Activated T-cell treated with anti-CD3 and anti-CD28 coated beads for 1 hour (primary cell): ENCODE measurements at places on chromosomes 1 and 21.

DNA sequence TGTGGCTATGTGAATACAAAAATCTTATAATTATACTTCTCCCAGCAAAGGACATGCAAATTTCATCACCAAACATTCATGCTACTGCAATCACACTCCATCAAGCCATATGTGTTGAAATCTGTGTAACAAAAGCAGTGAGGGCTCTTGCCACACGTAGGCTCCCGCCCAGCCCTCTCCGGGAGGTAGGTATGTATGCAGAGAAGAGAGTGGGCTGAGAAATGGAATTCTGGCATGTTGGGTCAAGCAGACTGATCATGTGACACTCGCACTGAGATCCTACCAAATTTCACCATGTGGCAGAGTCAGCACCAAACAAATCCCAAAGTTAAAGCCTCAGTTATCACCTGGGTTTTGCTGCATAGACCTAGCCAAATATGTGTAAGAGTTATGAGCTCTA lies 49.7 kb downstream of the APP start:
- no peak for DNase-seq

GRCh38 chr1:156808186-156809030 lies 8.2 kb downstream of the SH2D2A start:
- no peak for DNase-seq

DNA sequence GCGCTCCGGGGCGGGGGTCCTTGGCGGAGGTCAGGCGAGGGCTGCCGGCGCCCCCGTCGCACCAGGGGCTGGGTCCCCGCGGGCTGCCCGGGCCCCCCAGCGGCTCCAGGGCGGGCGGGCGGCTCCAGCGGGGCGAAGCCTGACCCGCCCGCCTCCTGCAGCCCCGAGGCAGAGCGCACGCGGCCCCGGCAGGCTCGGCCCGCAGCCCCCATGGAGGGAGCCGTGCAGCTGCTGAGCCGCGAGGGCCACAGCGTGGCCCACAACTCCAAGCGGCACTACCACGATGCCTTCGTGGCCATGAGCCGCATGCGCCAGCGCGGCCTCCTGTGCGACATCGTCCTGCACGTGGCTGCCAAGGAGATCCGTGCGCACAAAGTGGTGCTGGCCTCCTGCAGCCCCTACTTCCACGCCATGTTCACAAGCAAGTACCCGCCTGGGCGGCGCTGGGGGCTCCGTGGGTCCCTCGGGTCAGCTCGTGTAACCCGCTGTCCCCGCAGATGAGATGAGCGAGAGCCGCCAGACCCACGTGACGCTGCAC lies 817 bp downstream of the KLHL17 start:
- DNase-seq = no peak

- no peak for DNase-seq
These were observed 746 bp downstream of the TADA1 start for GRCh38 chr1:166875302-166875733.

- DNase-seq = no peak
These were observed 36.9 kb downstream of the ABCA4 start for GRCh38 chr1:94084085-94084484.

DNA sequence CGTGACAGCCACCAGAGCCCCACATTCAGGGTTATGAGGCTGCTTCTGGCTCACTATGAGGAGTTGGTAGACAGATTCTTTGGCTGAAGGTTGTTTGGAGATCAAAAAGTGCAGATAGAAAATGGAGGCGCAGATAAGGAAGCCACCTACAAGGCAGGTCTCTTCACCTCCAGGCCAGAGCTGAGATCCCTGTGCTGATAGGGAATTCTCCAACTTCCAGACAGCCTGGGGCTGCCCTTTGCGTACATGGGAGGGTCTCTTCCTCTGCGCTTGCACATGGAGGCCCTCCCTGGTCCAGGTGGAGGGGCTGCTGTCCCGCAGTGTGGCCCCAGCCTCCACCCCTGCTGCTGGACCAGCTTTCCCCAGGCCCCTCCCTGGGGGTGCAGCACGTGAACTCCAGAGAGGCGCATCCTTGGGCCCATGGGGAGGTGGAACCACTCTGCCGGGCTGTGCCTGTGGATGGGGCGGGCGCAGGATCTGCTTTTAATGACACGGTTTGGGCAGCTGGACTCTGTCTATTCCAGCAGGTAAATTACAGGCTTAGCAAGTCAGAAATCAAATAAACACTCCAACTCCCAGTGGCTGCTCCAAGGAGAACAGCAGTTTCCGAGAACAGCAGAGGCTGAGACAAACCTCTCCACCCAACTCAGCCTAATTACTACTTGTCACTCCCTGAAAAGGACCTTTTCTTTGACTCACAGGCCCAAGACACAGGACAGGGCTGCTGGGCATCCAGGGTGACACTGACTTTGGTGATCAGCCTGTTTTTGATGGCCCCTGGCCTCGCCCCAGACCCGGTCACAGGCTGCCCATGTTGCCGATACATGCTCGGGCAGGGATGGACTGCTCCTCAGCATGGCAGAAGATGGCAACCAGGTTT lies 12.4 kb downstream of the OXCT2 start:
- DNase-seq = no peak

- no peak for DNase-seq
These were observed 223.6 kb downstream of the LRRC7 start for GRCh38 chr1:69791311-69791710.

DNA sequence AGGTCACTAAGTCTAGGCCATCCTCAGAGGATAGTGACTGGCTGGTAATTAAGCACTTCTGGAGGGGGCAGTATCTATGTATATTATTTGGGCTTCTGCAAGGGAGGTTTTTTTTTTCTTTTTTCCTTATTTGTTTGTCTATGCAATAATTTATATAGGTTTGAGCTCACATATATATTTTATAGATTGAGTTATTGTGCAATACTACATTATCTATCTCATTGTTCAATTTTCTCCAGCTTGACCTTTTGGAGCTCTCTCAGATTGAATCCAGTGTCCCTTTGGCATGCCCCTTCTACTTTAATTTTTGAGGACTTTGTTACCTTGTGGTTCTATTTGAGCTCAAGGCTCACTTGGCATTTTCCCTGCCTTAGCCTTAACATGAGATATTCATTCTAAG lies 852.1 kb downstream of the KCNT2 start:
- DNase-seq = no peak

DNA sequence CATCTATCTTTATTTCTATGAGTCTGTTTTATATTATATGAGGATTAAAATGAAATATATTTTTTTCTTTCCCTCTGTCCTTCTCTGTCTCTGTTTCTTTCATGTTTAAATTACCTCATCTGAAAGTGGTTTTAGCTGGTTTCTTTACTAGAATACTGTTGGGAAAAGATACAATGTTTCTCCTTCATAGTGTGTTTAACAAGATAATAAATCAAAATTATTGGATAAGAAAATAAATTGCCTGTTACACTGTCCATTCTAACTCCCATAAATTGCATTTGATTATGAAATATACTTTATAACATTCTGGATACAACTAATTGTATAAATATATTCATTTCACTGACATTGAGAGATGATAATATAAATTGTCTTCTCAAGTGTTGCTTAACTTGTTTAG lies 1168.0 kb downstream of the PLA2G4A start:
- no peak for DNase-seq

- DNase-seq = no peak
These were observed 54.0 kb downstream of the OLFML3 start for GRCh38 chr1:114033216-114033706.

- no peak for DNase-seq
These were observed 9.6 kb downstream of the ST6GALNAC3 start for GRCh38 chr1:76084029-76084627.

DNA sequence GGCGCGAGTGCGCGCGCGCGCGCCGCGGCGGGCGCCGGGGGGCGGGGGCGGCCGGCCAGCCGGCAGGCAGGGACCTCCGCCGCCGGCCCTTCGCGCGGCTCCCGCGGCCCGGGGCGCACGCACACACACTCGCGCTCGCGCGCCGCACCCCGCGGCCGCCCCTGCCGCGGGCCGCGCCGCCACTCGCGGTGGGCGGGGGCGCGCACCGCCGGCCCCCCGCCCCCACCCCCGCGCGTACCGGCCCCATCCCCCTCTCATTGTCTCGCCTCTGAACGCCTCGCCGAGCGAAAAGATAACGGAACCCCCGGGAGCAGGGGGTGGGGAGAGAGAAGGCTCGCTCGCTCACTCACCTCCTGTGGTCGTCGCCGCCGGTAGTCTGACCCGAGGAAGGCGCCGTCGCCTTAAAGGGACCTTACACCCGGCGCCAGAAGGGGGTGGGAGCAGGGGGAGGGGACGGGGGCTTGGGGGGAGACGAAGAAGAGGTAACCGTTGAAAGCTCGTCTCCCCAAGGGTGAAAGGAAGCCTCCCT lies 428 bp downstream of the POGZ start:
- DNase-seq = peak; percentile 44

- no peak for DNase-seq
These were observed 19.5 kb downstream of the NUAK2 start for GRCh38 chr1:205301842-205302588.

- DNase-seq = no peak
These were observed 169.1 kb downstream of the NTNG1 start for GRCh38 chr1:107309962-107310361.

GRCh38 chr1:228286505-228287417 lies 78.9 kb downstream of the OBSCN start:
- DNase-seq = no peak

DNA sequence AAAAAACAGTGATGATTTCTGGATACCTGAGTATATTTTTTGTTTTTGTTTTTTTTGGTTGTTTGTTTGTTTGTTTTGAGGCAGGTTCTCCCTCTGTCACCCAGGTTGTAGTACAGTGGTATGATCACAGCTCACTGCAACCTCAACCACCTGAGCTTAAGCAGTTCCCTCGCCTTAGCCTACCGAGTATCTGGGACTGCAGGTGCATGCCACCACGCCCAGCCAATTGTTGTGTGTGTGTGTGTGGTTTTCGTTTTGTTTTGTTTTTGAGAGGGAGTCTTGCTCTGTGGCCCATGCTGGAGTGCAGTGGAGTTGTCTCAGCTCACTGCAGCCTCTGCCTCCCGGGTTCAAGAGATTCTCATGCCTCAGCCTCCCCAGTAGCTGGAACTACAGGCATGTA lies 55.3 kb upstream of the RCC1 start:
- no peak for DNase-seq

DNA sequence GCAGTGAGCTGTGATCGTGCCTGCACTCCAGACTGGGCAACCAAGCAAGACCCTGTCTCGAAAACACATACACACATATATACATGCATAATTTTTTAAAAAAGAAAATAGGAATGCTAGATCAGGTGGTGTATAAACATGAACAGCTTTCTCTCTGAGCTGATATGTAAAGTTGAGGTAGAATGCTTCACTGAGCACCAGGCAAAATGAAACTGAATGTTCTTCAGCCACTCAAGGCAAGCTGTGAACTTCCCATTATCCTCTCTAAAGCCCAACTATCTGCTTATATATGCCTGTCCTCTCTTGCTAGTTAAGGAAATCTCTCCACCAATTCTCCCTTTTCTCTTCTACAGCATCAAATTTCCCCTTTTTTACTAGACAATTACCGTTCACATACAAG lies 93.0 kb downstream of the NUF2 start:
- no peak for DNase-seq

- DNase-seq = peak; percentile 13
These were observed 32.7 kb upstream of the ETV3 start for GRCh38 chr1:157170677-157171515.

DNA sequence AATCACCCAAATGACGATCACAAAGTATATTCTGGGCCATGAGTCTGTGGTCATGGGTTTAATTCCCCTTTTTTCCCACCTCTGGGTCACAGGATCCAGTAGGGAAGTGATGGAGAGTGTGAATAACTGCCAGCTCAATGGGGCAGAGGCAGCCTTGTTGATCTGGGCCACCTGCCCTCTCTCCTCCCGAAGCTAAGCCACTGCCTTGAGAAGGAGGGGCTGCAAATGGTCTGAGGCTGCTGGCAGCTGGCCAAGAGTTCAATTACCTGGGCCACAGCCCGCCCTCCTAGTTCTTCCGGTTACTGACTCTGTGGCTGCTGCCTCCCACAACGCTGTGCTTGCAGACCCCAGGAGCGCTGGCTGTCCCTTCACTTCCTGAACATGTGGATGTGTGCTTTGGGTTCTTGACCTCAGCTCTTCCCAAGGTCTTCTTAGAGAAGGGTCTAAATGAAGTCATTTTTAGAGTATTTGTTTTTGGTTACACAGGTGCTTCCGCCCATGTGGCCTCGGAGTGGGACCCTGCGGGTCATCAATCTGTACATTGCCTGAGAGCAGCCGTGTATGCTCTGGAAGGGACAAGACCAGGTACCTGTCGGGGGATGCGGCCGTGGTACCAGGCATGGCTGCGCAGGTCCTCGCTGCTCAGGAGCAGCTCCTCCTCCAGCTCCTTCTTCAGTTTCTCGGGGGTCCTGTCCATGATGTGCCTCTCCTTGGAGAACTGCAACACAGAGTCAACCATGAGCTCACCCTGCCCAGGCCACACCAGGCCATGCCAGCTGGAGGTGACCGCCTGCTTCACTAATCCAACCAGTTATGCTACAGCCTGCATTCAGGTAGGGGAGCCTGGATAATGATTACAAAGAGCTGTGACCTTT lies 89.7 kb downstream of the BCAR3 start:
- DNase-seq = no peak

DNA sequence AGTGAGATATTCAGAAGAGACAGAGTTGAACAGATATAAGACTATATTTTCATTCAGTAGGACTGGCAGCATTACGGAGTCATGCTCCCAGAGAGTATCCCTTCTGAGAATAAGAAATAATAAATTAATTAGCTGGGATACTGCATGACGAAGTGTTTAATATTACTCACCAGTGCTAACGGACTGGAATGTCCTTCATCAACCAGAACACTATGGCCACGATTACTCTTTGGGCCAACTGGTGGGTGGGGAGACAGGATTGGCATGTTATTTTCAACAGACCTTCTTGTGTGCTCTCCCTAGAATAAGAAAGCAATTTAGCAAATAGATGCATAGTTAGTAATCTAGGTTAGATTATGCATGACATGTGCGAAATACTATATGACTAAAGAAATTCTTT lies 32.4 kb downstream of the ERICH3 start:
- no peak for DNase-seq

DNA sequence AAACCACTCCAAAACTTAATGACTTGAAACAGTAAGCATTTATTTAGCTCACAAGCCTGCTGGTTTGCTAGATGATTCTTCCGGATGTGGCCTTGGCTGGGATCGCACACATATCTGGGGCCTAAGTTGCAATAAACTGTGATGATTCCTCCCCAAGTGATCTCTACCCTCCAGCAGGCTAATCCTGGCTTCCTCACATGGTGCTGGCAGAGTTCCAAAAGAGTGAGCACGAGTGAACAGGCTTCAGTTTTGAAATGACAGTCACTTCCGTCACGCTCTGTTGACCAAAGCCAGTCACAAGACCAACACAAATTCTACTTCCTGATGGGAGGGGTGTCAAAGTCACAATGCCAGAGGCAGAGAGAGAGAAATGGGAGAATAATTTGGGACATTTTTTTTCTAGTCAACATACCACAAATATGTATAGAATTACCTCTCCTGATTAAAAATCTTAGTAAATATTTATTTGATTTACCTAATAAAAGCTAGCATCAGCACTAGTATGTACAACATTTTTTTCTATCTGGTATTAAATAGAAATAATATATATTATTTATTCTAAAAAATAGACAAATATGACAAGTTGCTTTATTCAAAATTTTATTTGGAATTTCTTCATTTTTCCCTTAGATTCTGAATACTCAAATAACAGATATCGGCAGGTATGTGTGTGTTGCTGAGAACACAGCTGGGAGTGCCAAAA lies 292.7 kb downstream of the TPR start:
- no peak for DNase-seq
